ENCODE measurements at places on chromosomes 1 and 21.

DNA sequence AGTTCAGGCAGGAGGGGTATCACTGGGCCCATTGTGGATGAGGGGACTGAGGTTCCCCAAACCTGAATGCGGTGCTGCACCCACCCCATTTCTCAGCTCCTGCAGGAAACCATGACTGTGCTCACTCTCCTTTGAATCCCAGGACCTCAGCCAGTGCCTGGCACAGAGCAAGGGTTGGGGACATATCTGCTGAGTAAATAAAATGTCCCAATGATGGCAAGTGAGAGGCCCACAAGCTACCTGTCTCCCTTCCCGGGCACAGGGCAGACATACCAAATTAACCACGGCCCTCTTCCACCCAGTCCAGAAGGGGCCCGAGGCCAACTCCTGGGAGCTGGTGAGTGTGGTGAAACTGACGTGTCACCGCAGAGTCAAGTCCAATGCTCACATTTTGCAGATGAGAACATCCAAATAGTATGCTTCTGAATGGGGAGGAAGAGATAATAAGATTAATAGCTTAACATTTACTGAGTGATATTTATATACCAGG lies 97.6 kb downstream of the EPHB2 start:
- DNase-seq, result no peak

DNA sequence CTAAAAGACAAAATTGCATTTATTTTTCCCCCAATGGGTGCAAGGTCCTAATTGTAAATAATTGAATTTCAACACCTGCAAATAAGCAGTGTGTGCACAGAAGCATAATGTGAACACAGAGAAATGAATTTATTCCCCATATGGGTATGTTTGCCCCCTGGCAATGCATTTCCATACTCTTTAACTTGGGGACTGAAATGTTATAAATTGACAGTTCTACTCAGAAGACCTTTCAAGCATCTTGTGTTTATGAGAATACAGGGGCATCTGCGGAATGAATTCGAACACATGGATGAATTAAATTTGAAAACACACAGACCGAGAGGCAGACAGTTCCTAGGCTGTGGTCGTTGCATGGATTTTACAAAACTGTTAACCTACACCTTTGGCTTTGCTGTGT lies 3.5 kb downstream of the PBX1 start:
- no peak for DNase-seq

DNA sequence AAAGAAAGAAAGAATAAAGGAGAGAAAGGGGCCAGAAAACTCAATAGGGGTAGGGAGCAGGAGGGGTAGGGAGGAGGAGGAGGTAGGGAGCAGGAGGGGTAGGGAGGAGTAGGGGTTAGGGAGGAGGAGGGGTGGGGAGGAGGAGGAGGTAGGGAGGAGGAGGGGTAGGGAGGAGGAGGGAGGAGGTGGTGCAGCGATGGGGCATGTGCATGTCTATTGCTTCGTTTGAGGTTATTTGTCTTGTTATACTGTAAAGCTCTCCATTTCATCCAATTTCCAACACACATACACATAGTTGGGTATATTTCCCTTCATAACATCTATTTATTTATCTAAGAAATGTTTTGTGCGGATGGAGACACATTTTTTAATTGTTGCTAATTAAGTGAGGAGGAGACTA lies 19.7 kb downstream of the RGS1 start:
- no peak for DNase-seq

- DNase-seq, result no peak
Measured at GRCh38 chr21:14273736-14274538, 58.0 kb downstream of the RBM11 start.

- DNase-seq, result no peak
Measured at GRCh38 chr1:201530741-201531531, 8.0 kb upstream of the NAV1 start.

DNA sequence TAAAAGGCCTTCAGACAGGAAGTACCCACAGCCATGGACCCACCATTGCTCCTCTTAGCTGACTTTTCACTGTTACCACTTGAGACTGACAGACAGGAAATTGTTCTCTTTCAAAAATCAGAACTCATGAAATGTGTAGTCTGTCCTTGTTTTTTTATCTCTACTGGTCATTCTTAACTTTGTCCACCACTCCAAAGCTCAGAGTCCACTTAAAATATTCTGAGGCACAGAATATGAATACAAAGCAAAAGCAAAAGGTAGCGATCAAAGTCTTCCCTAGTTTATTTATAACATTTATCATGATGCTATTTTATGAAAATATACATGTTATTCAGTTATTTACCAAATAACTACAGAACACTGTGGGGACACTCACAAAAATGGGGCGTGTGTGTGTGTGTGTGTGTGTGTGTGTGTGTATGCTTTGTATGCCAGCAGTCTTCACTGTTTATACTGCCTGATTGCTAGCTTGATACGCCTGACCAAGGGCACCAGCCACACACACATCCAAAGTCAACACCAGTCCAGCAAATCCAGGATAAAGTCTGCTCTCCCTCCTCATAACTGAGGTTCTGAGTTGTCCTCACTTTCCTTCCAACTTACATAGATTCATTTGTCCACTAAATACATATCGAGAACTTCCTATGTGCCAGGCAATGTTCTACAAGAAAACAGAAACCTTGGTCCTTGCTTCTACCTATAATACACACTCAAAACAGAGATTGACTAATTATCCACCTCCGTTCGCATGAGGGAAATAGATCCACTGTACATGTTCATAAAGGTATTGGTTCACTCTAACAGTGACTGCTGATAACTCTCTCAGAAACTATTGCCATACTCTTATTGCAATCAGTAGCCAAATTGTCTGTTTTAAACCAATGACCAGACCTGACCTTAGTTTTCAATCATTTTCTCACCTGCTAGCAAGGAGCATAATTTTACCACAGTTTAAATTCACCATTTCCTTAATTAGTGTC lies 79.4 kb downstream of the ERICH3 start:
- DNase-seq, result no peak

GRCh38 chr1:119245881-119246280 lies 105.4 kb upstream of the WARS2 start:
- DNase-seq, result no peak

- no peak for DNase-seq
Measured at GRCh38 chr1:15152318-15153183, 996 bp upstream of the TMEM51 start.

All from activated CD8-positive, alpha-beta memory T cell treated with anti-CD3 and anti-CD28 coated beads for 1 hour (primary cell).